ENCODE measurements at places on chromosomes 12 and 14.

GRCh38 chr14:75566321-75566720, 12.1 kb upstream of the FLVCR2 start:
- DNase-seq, result no peak

- DNase-seq, result no peak
Observed at GRCh38 chr14:67395876-67396189, 16.1 kb downstream of the PLEK2 start.

DNA sequence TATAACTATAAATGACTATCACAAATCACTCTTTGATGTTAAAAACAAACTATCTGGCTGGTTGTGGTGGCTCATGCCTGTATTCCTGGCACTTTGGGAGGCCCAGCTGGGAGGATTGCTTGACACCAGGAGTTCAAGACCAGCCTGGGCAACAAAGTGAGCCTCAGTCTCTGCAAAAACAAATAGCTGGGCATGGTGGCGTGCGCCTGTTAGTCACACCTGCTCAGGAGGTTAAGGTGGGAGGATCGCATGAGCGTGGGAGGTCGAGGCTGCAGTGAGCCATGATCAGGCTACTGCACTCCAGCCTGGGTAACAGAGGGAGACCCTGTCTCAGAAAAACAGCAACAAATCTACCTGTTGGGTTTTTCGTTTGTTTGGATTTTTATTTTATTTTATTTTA, 5.4 kb downstream of the TXNRD1 start:
- DNase-seq, result no peak

GRCh38 chr14:66069830-66070541, 416.2 kb upstream of the CCDC196 start:
- no peak for DNase-seq

DNA sequence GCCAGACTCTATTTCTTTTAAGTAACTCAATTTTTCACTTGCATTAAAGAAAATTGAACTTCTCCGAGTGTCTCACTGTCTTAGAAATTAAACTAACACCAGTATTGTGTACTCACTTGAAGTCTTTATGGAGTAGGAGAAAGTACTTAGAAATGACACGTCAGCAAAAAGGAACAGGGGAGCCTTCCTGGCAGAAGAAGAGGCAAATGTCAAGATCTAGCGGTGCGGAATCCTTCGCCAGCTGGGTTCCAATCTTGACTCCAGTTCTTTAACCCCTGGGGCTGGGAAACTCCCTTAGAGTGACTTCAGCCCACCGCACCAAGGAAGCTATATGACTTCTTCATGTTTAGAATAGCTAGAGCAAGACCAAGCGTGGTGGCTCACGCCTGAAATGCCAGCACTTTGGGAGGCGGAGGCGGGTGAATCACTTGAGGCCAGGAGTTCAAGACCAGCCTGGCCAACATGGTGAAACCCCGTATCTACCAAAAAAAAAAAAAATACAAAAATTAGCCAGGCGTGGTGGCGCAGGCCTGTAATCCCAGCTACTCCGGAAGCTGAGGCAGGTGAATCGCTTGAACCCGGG, 34.4 kb downstream of the WBP11 start:
- DNase-seq, result peak; percentile 17
